ENCODE measurements at places on chromosomes 3 and 15.

- no peak for DNase-seq
These were observed 17.8 kb downstream of the TF start for GRCh38 chr3:133763797-133764683.

GRCh38 chr3:31249545-31249944 lies 283.2 kb upstream of the STT3B start:
- no peak for DNase-seq

DNA sequence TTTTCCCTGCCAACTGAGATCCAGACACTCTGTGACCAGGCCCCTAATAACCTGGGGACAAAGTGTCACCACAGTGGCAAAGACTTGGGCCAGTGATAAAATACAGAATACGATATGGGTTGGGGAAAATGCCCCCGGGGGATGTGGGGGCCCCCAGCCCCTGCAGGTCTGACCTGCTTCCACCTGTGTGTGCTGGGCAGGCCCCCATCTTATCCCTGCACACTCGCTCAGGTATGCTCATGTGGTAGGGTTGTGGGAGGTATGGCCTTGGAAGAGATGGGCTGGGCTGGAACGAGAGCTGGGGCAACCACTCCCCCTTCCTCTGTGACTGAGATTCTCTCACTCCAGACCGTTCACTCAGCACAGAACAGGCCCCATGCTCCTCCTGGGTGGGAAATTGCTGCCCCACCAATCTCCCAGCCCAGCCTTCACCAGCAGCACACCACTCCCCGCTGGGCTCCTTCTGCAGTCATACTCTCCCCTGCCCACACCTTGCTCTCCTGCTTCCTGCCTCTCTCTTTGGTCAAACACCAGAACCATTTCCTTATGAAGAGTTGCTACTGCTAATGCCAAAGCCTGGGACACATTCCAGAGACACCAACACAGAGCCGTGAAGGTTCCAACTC lies 9.6 kb upstream of the CPEB1 start:
- DNase-seq = no peak

- DNase-seq = no peak
These were observed 8.6 kb downstream of the SCN5A start for GRCh38 chr3:38640661-38641452.

GRCh38 chr3:30352410-30353318 lies 253.7 kb upstream of the TGFBR2 start:
- no peak for DNase-seq
